ENCODE measurements at places on chromosomes 3 and 15.

- no peak for DNase-seq
Observed at GRCh38 chr3:196406811-196407470, 25.3 kb downstream of the UBXN7 start.

DNA sequence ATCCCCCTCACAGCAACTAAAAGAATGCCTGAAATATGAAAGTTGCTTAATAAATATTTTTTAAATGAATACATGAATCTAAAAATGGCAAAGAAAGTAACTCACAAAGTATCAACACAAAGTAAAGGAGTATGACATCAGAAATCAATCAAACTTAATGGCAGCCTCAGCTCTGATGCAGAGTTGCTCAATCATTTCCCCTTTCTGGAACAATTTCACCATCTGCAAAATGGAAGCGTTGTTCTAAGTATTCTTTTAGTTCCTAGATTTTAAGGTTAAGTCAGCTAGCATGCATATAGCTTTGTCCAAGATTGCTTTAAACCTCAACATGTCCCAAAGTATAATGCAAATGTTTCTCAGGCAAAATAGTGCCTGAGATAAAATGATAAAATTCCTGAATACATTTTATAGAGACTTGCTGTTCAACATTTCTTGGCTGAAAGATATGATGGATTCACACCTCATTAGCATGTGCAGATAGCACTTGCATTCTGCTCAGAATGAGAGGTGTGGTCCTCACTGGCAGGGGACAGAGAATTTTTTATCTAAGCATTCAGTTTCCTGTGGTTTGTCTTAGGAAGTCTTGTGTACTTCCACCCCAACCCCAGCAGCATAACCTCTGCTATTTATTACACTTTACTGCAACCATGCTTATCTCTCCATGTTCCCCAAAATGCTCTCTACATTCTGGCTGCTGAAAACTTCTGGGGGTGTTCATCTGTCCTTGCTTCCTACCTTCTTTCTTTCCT, 429.3 kb downstream of the GRM7 start:
- DNase-seq, result no peak

GRCh38 chr15:79990280-79990996, 19.4 kb upstream of the BCL2A1 start:
- DNase-seq, result no peak

DNA sequence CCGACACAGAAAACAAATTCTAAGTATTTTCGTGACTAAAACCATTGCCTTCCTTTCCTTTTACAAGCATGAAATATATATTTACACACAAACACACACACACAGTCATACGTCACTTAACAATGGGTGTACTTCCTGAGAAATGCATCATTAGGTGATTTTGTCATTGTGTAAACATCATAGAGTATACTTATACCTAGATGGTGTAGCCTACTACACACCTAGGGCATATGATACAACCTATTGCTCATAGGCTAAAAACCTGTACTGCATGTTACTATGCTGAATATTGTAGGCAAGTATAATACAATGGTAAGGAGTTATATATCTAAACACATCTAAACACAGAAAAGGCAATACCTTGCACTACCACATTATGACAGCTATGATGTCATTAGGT, 28.6 kb downstream of the COL6A5 start:
- no peak for DNase-seq

GRCh38 chr3:12558706-12559105, 1.8 kb downstream of the MKRN2 start:
- no peak for DNase-seq

- DNase-seq, result no peak
Observed at GRCh38 chr15:84928843-84929168, 44.3 kb downstream of the SLC28A1 start.

- no peak for DNase-seq
Observed at GRCh38 chr3:156630773-156631093, 43.7 kb upstream of the TIPARP start.
